Eye (tissue), 1 donor: ENCODE measurements at places on chromosomes 13 and 19.

GRCh38 chr13:84574851-84575250 lies 692.6 kb upstream of the SLITRK1 start:
- peak; percentile 47 for DNase-seq

DNA sequence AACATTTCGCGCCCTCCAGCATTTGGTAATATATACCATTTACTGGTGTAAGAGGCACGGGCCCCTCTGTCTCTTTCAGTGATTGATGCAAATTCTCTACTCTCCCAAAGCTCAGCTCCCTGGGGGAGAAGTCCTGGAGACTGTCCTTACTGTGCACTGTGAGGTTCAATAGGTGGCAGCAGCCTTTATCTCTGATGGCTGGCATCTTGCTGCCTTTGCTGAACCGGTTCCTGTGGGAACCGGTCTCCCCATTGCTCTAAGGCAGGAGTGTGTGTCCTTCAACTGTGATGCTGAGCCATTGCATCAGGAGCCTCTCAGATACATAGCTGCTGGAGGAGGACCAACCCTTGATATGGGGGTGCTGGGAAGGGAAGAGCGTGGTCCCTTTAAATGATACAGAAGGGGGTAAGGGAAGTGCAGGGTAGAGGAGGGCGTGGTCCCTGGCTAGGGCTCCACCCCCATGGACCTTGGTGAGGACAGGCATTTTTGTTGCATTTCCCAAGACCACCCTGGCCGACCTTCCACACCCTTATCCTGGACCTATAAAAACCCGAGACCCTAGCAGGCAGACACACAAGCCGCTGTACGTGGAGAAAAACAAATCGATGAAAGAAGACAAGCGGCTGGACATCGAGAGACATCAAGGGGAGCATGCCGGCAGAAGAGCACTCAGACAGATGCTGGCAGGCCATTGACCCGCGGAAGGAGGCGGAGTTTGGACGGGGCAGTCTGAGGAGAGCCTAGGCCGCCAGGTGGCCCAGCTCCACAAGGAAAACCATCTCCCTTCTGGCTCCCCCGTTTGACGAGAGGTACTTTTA lies 41.1 kb upstream of the GTF3A start:
- DNase-seq: no peak

DNA sequence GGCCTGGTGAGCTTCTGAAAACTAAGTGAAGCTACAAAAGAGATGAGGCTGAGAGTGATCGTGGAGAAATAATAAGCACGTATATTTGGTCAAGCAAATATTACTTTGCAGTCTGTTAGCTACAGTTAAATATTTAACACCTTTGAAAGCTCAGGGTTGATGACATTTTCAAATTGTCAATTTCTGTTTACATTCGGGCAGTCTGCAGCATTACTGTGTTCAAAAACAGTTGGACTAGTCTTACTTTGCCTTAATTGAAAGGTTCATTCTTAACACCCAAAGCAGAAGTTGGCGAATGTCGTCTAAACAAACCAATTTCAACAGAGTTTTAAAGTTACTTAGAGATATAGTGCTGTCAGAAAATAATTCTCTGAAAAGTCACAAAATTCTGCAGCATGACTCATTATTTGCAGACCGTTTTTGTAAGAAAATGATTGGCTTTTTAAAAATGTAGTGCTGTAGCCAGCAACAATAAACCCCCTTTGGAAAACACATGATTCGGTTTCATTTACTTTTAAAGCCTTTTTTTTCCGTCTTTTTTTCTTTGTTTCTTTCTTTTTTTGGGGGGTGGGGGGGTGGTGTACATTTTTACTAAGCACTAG lies 549.0 kb downstream of the GPC6 start:
- no peak for DNase-seq

DNA sequence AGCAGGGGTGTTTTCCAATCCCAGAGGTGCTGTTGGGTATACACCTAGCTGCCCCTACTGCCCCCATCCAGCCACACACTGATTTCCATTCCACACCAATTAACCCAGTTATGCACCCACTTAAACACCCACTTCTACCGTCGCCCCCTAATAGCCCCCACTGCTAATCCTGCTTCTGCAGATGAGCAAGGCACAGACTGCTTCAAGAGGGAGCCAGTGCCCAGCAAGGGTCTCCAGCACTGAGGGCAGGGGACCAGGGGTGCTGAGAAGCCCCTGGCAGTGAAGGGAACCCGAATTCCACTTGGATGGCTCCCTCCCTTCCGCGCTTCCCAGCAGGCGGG lies 1.2 kb downstream of the FXYD7 start:
- peak; percentile 38 for DNase-seq

GRCh38 chr13:40433577-40433976 lies 232.9 kb downstream of the FOXO1 start:
- no peak for DNase-seq

DNA sequence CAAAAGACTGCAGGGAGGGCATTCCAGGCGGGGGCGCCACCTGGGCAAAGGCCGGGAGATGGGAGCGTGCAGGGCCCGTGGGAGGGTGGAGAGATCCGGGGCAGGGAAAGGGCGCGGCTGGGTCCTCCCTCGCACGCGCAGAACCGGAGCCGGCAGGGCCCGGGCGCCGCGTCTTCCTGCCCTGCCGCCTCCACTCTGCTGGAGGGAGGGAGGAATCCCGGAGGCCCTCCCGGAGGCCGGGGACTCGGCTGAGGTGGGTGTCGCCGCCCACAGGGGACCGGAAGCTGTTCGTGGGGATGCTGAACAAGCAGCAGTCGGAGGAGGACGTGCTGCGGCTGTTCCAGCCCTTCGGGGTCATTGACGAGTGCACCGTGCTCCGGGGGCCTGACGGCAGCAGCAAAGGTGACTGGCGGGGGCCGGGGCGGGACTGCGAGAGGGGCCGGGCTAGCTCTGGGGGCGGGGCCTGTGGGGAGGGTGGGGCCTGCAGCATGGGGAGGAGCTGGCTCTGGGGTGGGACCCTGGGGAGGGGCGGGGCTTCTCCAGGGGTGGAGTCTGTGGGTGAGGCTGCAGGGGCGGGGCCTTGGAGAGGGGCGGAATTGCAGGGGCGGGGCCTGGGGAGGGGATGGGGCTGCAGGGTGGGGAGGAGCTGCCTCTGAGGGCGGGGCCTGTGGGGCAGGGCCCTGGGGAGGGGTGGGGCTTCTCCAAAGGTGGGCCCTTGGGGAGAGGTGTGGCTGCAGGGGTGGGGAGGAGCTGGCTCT lies 51.3 kb downstream of the CELF5 start:
- peak; percentile 72 for DNase-seq

GRCh38 chr13:25873242-25873612 lies 178.6 kb downstream of the SHISA2 start:
- no peak for DNase-seq

DNA sequence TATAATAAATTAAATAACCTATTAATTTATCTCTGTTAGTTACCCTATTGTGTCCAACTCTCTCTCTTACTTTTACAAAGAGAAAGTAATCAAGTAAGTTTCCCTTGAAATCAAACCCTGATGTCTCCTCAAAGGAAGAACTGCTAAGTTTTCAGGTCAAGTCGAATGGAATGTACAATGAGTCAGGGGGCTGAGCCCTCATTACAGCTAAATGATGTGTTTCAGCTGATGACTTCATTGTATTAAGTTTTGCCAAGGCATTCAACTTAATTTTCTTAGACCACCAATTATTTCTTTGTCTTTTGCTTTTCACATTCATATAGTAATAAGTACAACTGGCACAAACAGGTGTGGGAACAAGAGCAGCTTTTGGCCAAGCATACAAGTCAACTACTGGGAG lies 54.7 kb upstream of the DCT start:
- DNase-seq: no peak

GRCh38 chr13:104074326-104074725 lies 1008.1 kb upstream of the SLC10A2 start:
- no peak for DNase-seq

DNA sequence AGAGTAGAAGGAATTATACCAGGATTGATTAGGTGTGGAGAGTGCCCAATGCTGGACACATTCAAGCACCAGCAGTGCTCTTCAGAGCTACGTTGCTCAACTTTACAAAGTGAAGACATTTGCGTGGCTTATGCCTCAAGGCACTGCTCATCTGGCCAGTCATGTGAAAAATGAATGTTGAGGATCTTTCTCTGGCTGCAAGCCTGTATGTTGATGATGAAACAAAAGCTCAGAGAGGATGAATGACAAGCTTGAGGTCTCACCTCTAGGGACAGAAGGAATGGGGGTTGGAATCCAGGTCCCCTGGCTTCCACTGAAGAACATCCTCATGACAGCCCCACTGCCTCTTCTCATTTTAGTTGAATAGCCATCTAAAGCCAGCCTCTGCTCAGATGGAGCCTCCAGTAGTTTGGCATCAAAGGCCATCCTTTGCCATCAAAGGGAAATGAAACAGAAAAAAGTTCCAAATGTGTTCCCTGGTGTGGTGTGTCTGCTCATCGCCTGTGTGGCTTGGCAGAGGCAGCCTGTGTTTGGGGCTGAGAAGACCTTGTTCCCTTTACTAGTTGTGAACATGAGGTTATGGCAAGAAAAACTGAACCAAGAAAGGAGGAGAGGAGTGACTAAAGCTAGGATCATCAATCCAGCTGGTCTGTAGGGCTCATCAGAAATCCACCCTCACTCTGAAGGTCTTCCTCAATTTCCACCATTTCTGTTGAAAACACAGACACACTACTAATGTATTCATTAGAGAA lies 114.0 kb upstream of the KL start:
- DNase-seq: no peak
